ENCODE measurements at places on chromosomes 12 and 14. TPM values are rescaled to one million over a fixed set of nuclear protein-coding genes. Genes with fewer than 3 reads are reported as not detected.

GRCh38 chr12:45575417-45575816 lies 154.1 kb upstream of the ARID2 start:
- no peak for DNase-seq

DNA sequence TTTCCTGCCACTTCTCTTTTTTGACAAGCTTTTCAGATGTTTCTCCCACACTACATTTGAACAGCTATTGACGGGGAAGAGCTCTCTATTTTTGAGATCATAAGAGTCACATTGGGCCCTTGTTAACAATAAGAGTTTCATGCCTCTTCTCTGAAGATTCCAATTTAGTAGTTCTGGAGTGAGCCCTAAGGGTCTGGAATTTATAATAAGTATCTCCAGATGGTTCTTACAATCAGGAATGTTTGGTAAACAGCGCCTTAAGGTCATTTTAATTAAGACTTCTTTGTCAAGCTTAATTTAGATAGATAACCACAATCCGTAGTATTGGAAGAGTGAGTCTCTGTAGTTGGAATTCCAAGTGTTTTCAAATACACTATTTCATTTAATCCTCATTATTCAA lies 60.6 kb upstream of the HECTD1 start:
- DNase-seq, result no peak

DNA sequence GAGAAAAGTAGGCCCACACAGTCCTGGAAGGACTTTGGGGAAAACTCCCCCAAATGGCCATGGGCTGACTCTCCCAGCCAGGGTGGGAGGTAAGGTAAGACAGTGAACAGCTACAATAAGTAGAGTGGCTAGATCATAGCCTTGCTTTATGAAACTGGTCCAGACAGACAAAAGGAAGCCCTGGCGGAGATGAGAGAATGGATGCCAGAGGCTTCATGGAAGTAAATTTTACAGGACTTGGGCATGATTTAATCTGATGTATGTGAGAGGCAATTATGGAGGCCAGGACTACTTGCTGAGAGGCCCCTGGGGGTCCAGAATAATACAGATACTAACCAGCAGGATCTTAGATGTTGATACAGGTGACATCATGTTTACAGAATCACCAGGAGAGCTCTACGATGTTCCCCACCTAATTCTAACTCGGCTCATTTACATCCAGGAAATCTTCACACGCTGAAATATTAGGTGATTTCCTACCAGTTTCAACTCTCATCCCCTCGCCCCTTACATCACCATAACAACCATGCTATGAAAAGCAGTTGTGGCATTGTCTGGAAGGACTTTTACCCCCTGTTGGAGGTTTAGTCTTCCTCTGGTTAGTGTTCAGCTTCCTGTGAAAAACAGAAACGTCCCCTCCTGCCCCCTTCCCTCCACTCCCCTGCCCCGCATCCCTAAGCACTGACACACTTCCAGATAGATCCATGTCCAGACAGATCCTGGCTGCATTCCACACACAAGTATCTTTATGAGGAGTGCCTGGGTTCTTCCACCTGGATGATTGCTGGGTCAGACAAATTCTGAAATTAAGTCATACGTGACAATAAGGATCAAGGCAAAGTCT lies 39.5 kb upstream of the NT5DC3 start:
- no peak for DNase-seq

GRCh38 chr14:77375164-77375950 lies 1.5 kb downstream of the TMED8 start:
- no peak for DNase-seq

GRCh38 chr12:131000000-131000486 lies 46.3 kb downstream of the ADGRD1 start:
- peak; percentile 11 for DNase-seq

DNA sequence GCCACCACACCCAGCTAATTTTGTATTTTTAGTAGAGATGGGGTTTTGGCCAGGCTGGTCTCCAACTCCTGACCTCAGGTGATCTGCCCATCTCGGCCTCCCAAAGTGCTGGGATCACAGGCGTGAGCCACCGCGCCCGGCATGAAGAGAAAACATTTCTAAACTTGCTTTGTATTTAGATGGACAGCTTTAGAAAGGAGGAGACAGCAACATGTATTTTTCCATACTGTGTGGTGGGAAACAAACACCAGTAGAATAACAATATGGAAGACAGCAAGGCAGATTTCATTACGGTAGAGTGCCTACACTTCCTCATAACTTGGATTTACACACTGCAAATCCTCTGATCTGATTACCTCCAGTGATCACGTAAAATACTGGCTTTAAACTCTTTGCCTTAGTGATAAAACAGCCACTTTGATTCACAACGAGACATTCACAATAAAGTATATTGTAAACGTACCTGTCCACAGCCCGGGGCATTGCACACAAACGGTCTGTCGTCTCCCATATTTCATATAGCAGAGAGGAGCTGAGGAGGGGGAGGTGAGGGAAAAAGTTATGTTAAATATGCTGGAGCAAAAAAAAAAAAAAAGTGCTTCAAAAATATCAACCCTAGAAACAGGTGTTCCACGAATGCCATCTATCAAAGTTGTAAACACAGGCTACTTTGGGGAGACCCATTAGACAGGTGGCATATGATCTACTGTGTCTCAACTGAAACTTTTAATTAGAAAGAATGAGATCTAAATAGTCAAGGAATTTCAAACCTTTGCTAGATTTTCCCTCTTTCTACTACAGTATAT lies 25.5 kb downstream of the ATF7 start:
- DNase-seq, result no peak

- no peak for DNase-seq
These were observed 304.1 kb downstream of the SYT1 start for GRCh38 chr12:79168687-79169086.

GRCh38 chr12:26554332-26554731 lies 278.7 kb downstream of the ITPR2 start:
- no peak for DNase-seq

GRCh38 chr12:53050426-53051057 lies 677 bp downstream of the TNS2 start:
- no peak for DNase-seq

DNA sequence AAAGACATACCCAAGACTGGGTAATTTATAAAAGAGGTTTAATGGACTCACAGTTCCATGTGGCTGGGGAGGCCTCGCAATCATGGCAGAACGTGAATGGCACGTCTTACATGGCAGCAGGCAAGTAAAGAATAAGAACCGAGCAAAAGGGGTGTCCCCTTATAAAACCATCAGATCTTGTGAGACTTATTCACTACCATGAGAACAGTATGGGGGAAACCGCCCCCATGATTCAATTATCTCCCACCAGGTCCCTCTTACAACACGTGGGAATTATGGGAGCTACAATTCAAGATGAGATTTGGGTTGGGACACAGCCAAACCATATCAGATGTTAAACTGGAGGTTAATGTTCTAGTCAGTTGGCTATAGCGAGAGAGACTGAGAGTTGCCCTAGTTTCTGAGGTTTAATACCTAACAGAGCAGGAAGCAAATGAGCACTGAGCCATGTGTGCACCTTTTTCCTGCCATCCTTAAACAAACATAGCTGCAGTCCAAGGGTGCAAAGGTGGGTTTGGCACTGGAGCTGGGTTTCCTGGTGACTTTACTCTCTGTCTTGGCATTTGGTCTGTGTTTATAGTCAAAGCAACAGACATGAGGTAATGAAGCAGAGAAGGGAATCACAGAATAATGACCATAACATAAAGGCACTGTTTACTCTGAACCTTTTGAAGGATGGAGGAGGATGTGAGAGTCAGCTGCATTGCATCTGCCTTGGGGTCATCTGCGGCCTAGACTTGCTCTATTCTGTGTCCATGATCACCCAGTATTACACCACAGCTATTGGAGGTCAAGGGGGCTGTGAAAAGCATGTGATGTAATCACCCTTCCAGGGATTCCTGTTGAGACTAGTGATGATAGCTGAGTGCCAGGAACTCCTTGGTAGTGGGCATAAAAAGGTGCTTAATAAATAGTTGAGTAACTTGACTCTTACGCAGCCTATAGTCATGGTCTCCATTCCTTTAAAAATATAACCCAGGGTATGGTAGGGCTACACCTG lies 83.6 kb upstream of the USP44 start:
- peak; percentile 57 for DNase-seq

DNA sequence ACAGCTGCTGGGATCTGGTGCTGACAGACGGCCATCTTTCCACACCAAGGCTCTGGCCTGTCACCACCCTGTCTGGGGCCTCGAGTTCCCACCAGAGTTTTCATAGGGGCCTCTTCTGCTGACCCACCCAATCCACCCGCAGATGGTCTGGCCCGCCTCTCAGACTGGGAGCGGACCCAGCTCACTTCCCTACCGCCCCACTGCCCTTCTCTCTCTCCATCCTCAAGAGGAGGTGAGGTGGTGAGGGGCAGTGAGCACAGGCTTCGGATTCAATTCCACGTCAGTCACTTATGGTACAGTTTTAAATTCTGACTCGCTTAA lies 12.3 kb upstream of the RPS6KL1 start:
- no peak for DNase-seq

DNA sequence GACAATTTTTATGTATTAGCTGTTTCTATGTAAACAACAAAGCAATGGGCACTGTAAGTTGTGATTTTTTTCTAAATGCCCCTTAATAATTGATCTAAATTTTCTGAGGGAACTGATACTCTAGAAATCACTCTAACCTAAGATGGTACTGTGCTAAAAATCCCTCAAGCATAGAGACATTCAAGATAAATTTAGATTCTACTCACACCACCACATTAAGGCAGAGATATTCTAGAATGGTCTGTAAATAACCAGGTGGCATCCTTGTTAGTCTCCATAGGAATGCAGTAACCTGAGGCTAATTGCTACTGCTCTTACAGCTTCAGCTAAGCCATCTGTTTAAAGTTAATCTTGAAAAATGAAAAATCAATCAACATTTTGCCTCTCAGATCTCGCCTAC lies 87.3 kb downstream of the SLC41A2 start:
- no peak for DNase-seq

DNA sequence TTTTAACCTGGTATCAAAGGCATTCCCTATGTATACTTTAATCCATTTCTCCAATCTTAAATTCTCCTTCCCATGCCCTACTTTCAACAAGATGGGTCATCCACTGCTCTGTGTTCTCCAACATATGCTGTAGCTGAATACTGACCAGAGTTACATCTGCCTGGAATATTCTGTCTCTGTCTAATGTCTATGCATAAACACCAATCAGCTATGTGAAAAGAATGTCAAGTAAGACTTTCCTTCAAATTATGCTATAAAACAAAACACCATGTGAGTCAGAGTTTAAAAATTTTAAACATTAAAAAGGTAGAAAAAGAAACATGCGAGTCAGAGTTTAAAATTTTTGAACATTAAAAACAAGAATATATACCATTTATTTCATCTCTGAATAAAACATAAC lies 19.3 kb downstream of the NT5DC3 start:
- no peak for DNase-seq

- no peak for DNase-seq
These were observed 73.6 kb downstream of the ANO6 start for GRCh38 chr12:45289245-45290215.

GRCh38 chr14:20476776-20477175 lies 7.6 kb downstream of the PNP start:
- no peak for DNase-seq

DNA sequence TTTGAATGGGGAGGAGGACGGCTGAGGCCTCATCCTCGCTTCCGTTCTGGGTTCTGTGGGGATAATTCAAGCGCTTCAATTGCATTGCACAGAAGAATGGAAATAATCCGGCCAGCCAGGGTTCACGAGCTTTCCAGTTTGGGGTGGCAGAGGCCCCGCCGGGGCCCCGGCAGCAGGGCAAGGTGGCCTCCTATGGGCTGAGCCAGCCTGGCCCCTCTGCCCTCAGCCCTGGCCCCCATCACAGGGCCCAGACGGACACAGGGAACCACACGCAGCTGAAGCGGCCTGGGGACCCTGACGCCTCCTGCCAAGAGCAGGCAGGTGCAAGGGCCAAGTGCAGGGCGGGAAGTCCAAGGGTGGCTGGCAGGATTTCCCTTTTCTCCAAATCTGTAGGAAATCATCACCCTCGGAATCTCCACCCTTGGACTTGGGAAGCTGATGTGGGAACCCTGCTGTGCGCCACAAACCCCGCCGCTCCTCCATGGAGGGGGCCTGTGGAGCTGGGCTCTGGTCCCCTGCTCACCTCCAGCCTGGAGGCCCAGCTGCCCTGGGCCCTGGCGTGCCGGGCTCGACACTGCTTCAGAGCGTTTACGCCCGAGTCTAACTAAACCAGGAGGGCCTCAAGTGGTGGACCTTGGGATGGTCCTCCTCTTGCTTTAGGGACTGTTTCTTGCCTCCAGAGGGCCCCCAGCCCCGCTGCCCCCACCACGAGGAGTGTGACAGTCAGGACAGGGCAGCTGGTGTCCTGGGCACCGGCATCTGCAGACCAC lies 78.4 kb downstream of the MOK start:
- no peak for DNase-seq

DNA sequence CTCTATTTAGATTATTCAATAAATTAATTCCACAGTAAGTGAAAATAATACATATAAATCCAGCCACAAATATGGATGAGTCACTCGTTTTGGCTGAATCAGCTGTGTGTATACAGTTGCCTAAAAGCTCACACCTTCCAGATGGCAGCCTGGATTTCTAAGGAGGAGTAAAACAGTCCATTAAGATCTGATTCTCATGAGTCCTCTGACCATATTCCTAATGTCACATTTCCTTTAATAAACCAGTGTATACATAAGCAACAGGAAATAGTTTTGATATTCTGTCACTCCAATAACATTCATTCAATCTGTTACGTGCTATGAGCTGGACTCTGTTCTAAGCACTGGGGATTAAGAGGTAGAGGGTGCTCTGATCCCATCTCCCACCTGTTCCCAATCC lies 21.8 kb downstream of the MDM1 start:
- no peak for DNase-seq

- DNase-seq, result no peak
These were observed 33.1 kb downstream of the FZD10 start for GRCh38 chr12:130195369-130195768.

DNA sequence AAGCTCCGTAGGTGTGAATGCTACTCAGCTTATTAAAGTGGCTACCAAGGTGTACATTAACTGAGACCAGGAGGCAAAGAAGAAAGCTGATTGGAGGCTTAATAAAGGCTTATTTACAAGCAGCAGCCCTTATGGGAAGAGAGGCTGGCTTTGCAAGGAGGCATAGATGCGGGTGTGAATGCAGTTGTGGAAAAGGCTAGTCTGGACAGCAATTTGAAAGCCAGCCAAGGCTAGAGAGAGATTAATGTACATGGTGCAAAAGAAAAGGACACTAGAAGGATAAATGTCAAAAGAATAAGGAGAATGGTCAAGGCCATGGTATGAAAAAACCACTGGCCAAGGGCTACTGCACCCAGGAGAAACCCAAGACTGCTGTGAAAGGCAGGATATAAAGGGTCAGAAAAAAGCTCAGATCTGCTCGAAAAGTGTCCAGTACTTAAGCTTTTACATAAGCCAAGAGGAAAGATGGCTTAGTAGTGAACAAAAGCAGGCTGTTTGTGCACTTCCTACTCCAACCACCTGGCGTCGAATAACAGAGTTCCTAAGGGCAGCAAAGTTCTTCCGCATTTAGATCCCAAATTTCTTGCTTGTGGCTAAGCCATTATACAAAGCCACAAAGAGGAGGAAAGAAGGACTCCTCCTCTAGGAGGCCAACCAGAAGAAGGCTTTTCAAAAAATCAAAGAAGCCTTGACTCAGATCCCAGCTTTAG lies 24.0 kb downstream of the KLRK1 start:
- no peak for DNase-seq

VAMP1 gene
- total RNA-seq, result 4.2 TPM

KRT74 gene
- not detected for total RNA-seq

TPPP2 gene
- total RNA-seq, result 0.28 TPM

TAS2R19 gene
- 2.9 TPM for total RNA-seq

ZFP36L1 gene
- total RNA-seq, result 79.2 TPM

TSHR gene
- total RNA-seq, result 0.22 TPM

TPI1 gene
- total RNA-seq, result 720 TPM

WNT1 gene
- total RNA-seq, result not detected

LRP1-AS gene
- not detected for total RNA-seq

KERA gene
- not detected for total RNA-seq

All from left colon (tissue), 2 donors.